ENCODE measurements at places on chromosomes 2 and 18.

DNA sequence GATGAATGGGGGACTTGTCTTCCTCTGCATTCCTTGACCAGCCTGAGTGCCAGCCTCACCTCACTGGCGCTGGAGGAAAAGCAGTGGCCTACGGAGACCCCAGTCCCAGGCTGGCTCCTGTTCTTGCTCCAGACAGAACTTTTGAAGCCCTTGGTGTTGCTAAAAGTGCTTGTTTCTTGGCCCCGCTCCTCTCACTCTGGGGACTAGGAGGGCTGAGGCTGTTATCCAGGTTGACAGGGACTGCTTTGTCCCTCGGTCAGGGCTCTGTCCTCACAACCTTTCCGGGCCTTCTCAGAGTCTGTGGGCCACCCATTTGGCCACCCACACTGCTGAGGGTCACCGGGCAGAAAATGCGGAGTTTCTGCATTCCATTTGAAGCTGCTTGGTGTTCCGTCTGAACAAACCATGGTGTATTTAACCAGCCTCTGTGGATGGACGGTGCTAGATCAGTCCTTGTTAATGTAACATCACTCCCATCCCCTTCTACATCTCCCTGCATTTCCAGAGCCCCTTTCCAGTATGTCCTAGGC lies 25.6 kb downstream of the B3GNT7 start:
- DNase-seq = no peak

GRCh38 chr2:3665886-3666612 lies 8.0 kb downstream of the ALLC start:
- DNase-seq = no peak

DNA sequence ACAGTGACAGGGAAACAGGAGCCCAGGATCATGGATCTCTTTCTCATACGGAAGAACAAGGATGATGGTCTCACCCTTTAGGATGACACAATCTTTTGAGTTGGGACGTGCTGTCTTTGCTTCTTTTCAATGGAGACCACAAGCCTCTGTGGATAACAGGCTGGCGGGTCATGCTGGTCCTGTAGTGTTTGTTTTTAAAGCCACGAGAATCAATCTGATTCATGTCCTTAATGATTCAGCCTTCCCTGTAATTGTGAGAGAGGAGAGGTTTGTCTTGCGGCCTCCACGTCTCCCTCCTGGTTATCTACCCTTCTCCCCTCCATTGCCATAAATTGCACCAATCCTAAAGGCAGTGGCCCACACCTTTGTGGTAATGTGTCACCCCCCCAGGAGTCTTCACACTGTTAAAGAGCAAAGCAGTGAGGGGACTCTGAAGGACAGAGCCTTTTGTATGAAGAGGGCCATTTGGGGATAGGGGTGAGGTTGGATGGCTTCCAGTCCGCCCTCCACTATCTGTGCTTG lies 87.7 kb upstream of the TGFA start:
- no peak for DNase-seq

DNA sequence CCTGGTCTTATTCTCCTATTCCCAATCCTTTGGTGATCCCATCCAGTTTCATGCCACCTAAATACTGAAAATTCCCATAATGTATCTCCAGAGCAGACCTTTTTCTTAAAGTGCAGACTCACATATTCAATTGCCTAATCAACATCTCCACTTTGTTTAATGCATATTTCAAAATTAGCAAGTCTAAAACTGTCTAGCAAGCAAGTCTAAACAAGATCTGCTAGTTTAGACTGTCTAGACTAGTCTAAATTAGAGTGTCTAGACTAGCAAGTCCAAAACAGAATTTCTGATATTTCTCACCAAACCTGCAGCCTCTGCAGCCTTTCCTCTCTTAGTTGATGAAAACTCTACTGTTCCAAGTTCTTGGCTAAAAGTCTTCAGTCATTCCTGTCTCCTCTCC lies 44.6 kb downstream of the THUMPD2 start:
- no peak for DNase-seq

- DNase-seq = no peak
Observed at GRCh38 chr2:61853086-61853846, 594 bp downstream of the FAM161A start.

DNA sequence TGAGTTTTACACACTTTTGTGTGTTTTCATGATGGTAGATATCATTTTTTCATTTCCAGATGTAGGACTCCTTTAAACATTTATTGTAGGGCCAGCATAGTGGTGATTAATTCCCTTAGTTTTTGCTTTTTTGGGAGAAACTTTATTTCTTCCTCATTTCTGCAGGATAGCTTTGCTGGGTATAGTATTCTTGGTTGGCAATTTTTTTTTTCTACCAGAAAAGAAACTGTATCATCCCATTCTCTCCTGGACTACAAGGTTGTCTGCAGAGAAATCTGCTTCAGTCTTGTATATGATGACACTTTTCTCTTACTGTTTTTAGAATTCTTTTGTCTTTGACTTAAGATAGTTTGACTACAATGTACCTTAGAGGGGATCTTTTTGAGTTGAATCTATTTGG lies 37.8 kb upstream of the RHOB start:
- no peak for DNase-seq

GRCh38 chr2:30203156-30203555 lies 28.2 kb upstream of the LBH start:
- DNase-seq = no peak

- peak; percentile 4 for DNase-seq
Observed at GRCh38 chr2:111698743-111699554, 185.0 kb downstream of the ANAPC1 start.

DNA sequence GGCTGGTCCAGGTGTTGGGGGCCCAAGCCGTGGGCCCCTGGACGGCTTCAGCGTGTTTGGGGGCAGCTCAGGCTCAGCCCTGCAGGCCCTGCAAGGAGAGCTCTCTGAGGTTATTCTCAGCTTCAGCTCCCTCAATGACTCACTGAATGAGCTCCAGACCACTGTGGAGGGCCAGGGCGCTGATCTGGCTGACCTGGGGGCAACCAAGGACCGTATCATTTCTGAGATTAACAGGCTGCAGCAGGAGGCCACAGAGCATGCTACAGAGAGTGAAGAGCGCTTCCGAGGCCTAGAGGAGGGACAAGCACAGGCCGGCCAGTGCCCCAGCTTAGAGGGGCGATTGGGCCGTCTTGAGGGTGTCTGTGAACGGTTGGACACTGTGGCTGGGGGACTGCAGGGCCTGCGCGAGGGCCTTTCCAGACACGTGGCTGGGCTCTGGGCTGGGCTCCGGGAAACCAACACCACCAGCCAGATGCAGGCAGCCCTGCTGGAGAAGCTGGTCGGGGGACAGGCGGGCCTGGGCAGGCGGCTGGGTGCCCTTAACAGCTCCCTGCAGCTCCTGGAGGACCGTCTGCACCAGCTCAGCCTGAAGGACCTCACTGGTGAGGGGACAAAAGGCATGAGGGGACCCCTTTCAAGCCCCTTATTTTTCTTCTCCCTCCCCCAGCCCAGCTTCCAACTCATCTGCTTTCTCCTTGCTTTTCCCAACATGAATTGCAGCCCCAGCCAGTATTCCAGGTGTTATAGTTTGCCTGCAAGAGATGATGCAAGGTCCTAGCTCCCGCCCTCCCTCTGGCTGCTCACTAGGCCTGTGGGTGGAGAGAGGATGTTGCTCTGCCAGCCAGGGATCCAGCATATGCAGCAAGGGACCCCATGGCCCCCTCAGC lies 2.9 kb upstream of the KHK start:
- no peak for DNase-seq

GRCh38 chr2:144511937-144512336 lies 8.0 kb downstream of the ZEB2 start:
- no peak for DNase-seq

DNA sequence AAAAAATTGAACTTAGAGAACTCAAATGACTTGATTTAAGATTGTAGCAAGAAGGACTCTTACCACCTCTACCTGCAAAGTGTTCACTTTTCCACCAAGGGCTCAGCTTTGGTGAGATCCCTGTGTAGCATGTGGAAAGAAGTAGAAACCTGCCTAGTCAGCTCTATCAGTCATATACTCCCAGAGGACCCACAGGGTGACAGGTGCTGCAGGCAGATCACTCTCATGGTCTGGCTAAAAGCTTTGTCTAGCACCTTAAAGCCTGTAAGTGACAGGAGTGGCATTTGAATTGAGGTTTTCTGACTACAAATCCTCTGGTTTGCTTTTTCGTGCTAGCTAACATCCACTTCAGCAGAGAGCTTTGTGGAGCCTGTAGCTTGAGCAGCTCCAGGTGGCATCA lies 18.7 kb upstream of the NEMP2 start:
- DNase-seq = no peak
